ENCODE measurements at places on chromosomes 2 and 18. TPM values are rescaled to one million over a fixed set of nuclear protein-coding genes. Genes with fewer than 3 reads are reported as not detected.
A peak's percentile ranks its signal among the peaks of the same experiment; 100 is the strongest.

- H3K4me3 ChIP-seq = no peak overlapping the region
- DNase-seq = no peak
- no peaks in the 10 kb centered on the region for H3K36me3 ChIP-seq
- H3K27ac ChIP-seq = no peak overlapping the region
Measured at GRCh38 chr2:16222326-16222725, 282.0 kb downstream of the MYCN start.

GRCh38 chr18:424071-424661, 76.3 kb downstream of the COLEC12 start:
- H3K4me3 ChIP-seq = no peak overlapping the region
- H3K27me3 ChIP-seq = peaks cover 9% of the 10 kb centered on the region
- no peaks in the 10 kb centered on the region for H3K36me3 ChIP-seq
- DNase-seq = no peak
- no peak overlapping the region for H3K27ac ChIP-seq

DNA sequence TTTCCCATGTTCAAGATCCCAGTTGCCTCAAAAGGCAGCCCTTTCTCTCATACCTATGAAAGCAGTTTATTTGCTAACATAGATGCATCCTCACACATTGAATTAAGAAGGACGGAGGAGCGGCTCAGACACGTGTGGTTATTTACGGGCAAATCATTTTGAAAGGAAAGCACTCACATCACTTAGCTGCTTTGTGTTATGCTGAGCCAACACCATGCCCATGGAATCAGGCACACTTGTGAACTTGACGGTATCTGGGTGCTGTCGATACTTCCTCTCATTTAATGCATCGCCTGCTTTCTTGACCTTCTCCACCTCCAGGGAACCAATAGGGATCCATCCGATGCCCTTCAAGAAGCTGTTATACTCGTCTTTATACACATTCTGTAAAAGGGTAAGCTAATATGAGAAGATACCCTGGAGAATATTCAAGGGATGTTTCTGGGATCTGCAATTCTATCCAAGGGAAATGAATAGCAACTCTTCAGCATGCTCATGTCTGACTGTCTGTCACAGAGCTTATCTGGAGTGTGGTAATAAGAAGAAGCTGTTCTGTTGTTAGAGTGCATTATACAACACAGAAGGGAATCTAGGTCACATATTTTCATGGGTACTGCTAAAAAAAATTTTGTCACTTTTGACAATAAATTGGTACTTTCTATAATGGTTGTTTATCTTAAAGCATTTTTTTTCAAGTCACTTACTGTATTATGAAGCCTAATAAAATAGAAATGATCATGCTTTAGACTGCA, 63.3 kb downstream of the NEB start:
- peaks cover 26% of the 10 kb centered on the region for H3K4me1 ChIP-seq
- no peak overlapping the region for H3K27ac ChIP-seq
- no peaks in the 10 kb centered on the region for H3K27me3 ChIP-seq

DNA sequence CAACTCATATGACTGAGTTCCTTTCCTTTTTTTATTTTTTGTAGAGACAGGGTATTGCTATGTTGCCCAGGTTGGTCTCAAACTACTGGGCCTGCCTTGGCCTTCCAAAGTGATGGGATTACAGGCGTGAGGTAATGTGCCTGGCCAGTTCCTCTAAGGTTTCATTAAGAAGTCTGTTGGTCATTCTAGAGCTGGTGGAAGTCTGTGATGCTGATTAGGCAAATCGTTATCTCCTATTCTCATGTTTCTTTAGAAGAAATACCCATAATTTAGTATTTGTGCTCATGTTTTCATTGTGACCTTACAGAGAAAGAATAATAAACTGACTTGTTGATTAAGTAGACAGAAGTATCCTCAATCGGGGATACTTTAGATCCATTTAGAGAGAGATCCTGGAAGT, 106.1 kb upstream of the SP3 start:
- DNase-seq = no peak
- no peak overlapping the region for H3K4me3 ChIP-seq
- H3K27me3 ChIP-seq = no peaks in the 10 kb centered on the region
- H3K4me1 ChIP-seq = 0 out of 2 replicates have a peak, but pooled peaks cover 4% of the 10 kb centered on the region
- no peak overlapping the region for H3K27ac ChIP-seq
- peaks cover 18% of the 10 kb centered on the region for H3K36me3 ChIP-seq

GRCh38 chr18:8705238-8705960, at the start of gene MTCL1:
Gene MTCL1 (plus strand): TSS chr18:8705556. CDS start chr18:8705661, 105 bp downstream.
- H3K4me1 ChIP-seq = peaks cover 44% of the 10 kb centered on the region
- H3K4me3 ChIP-seq = peak within 1 kb of the TSS; percentile 52
- DNase-seq = peak; percentile 57

GRCh38 chr2:74538881-74539339, 9.2 kb downstream of the HTRA2 start:
- H3K36me3 ChIP-seq = no peaks in the 10 kb centered on the region
- H3K27ac ChIP-seq = no peak overlapping the region
- DNase-seq = no peak
- H3K27me3 ChIP-seq = no peaks in the 10 kb centered on the region
- H3K4me3 ChIP-seq = no peak overlapping the region

DNA sequence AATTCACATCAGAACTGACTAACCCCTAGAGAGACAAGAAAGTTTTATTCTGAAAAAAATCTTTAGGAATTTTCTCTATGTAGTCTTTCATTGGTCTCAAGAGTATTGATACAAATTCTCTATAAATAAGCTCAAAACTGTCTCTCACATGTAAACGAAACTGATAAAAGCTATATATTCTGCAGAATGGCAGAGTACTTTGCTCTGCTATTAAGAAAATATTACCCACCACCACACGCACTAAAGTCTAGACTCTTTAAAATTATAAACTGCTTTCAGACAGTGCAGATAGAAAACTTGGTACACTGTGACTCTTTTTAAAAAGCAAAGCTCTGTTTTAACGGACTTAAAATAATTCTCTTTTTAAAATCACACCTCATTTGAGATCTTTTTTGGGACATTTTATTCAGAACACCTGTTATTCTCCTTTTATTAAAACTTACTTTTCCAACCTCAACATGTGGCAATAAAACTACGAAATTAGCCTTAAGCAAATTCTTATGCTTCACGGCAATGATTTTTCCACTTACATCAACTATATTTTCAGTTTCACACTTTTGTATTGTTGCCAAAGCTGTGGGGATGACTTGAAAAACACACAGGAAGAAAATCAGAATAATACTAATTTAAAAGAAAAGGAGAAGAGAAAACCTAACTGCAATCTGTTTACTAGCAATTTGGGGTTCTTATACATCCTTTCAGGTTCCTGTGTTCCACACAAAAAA, 58.0 kb downstream of the CCDC88A start:
- no peak overlapping the region for H3K4me3 ChIP-seq
- H3K27me3 ChIP-seq = no peaks in the 10 kb centered on the region
- H3K36me3 ChIP-seq = peaks cover 27% of the 10 kb centered on the region

DNA sequence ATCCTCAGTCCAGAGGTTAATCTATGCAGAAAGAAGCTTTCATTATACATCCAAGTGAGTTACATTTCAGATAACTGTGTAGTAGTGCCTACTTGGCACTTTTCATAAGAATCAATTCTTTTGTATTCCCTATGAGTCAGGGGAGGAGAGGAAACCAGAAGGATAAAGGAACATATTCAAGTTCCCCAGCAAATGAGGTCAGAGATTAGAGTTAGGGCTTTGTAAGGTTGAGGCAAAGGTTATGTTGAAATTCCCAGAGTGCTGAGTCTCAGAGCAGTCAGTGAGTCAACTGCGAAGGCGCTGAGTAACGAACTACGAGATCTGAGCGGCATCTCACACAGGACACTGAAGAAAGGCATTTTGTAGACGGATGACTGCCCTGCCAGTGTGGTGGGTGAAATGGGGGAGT, 25.1 kb upstream of the ME2 start:
- H3K27ac ChIP-seq = no peak overlapping the region
- DNase-seq = no peak
- H3K27me3 ChIP-seq = no peaks in the 10 kb centered on the region

- H3K36me3 ChIP-seq = no peaks in the 10 kb centered on the region
- H3K4me3 ChIP-seq = peak overlapping the region; percentile 38
- H3K27me3 ChIP-seq = no peaks in the 10 kb centered on the region
- H3K4me1 ChIP-seq = no peaks in the 10 kb centered on the region
Measured at GRCh38 chr2:193502363-193503035, 1307.8 kb upstream of the TMEFF2 start.

GRCh38 chr2:239304533-239305221, 96.1 kb downstream of the HDAC4 start:
- H3K4me3 ChIP-seq = no peak overlapping the region
- H3K36me3 ChIP-seq = no peaks in the 10 kb centered on the region
- H3K4me1 ChIP-seq = peaks cover 53% of the 10 kb centered on the region
- H3K27me3 ChIP-seq = no peaks in the 10 kb centered on the region

DNA sequence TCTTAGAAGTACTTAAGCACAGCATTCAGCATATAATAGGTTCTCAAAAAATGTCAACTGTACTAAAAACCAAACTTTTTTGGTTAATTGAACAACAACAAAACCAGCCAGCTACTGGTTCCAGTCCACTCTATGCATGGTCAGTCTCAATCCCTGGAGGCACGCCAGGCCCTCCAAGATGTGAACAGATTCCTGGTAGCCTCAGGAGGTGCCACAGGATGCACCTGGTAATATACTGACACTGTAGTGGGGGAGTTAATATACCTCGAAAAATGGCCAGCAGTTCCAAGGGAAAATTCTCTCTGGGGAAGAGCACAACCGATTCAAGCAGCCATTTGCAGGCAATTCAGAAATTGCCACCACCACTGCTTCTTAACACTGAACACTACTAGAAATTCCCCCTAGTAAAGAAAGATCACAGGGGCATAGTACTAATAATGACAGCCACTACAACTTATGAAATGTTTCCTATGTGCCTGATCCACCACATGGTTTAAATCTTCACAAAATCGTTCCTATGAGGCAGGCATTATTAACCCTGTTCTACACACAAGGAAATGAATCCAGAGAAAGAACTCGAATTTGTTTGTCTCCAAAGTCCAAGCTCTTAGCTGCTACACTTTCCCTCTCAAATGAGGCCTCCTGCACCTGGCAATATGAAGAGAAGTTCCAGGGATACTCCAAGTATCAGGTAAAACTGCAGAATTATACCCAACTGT, 3.4 kb downstream of the MGAT4A start:
- no peaks in the 10 kb centered on the region for H3K36me3 ChIP-seq
- no peak overlapping the region for H3K4me3 ChIP-seq
- H3K27ac ChIP-seq = no peak overlapping the region
- H3K27me3 ChIP-seq = peaks cover 18% of the 10 kb centered on the region
- no peak for DNase-seq

DNA sequence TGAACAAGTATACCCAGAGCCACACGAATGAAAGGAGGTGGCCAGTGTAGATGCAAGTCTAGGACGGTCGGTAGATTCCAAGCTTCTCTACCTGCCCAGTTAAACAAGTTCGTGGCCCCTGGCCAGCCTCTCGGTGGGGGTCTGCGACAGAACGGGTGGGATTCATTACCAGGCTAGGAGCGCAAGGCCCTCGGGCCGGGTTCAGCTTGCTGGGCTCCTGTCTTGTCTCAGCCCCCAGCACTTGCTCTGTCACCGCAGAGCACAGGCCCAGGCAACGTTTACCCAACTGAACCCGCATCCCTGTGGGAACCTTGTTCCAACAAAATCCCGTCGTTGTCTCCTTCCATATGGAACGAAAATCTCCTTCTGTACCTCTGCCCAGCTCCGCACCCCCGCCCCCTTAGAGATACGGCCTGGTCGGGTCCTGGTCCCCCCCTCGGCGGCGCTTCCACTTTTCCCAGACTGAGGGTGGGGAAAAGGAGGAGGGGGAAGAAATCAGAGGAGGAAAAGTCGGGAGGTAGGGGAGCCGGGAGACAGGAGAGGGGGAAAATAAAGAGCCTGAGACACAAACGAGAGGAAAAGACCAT, 1.9 kb upstream of the EMX1 start:
- no peak for DNase-seq
- H3K27ac ChIP-seq = no peak overlapping the region
- no peaks in the 10 kb centered on the region for H3K36me3 ChIP-seq
- peaks cover 62% of the 10 kb centered on the region for H3K27me3 ChIP-seq
- H3K4me1 ChIP-seq = peaks cover 46% of the 10 kb centered on the region
- H3K4me3 ChIP-seq = no peak overlapping the region

DNA sequence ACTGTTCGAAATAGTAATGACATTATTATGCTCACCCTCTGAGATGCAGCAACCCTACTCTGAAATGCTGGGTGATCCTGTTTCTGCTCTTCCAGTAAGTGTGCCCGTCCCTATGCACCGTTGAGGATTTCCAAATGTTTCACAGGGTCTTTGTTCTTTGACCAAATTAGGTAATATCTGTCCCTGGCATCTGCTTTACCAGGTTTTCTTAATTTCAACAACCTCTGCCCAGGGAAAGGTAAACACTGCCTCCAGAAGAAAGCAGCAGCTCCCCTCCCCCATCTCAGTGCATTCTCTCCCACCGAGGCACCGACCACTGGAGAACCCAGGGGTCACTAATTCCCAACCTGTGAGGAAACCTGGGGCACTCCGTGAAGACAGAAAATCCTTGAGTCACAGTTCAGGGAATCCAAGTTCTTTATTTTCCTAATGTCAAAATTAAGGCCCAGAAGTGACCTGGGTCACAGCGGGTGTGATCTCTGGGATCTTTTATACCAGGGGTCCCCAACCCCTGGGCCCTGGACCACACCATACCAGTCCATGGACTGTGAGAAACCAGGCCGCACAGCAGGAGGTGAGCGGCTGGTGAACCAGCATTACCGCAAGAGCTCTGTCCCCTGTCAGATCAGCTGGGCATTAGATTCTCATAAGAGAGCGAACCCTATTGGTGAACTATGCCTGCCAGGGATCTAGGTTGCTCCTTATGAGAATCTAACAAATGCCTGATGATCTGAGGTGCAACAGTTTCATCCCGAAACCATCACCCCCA, 1.2 kb upstream of the GRB14 start:
- no peak overlapping the region for H3K27ac ChIP-seq
- no peaks in the 10 kb centered on the region for H3K27me3 ChIP-seq
- no peak overlapping the region for H3K4me3 ChIP-seq
- no peaks in the 10 kb centered on the region for H3K36me3 ChIP-seq

DNA sequence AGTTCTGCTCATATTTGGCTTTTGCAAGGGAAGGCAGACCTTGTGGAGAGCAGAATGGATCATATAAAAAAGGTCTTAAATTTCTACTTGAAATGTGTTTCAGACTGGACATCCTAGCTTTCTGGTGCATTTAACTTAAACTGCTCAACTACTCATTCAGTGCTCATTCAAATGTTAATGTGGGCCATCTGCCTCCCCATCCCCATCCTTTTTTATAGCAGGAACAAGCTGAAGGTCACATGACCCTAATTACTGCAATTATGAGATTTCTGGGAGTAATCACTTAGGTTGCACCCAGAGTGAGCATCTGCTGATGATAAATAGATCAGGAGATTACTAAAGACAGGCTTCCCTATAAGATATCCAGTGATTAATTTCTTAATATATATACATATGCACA, 96.1 kb downstream of the MAP2 start:
- H3K27me3 ChIP-seq = no peaks in the 10 kb centered on the region
- H3K4me3 ChIP-seq = no peak overlapping the region
- DNase-seq = no peak
- H3K27ac ChIP-seq = no peak overlapping the region
- H3K4me1 ChIP-seq = no peaks in the 10 kb centered on the region

GRCh38 chr2:4653991-4654390, 950.6 kb downstream of the DCDC2C start:
- H3K27me3 ChIP-seq = no peaks in the 10 kb centered on the region
- no peaks in the 10 kb centered on the region for H3K4me1 ChIP-seq
- H3K27ac ChIP-seq = no peak overlapping the region
- no peak overlapping the region for H3K4me3 ChIP-seq

GRCh38 chr2:27088634-27089033, 2.1 kb downstream of the KHK start:
- peaks cover 66% of the 10 kb centered on the region for H3K4me1 ChIP-seq
- peak overlapping the region; percentile 24 for H3K27ac ChIP-seq
- H3K4me3 ChIP-seq = no peak overlapping the region
- no peaks in the 10 kb centered on the region for H3K36me3 ChIP-seq
- no peak for DNase-seq

The C18orf54 gene
- total RNA-seq = 8.7 TPM

The SAG gene
- total RNA-seq = not detected

The GPR35 gene
- 0.20 TPM for total RNA-seq

The RGPD3 gene
- not detected for total RNA-seq

The BBS5 gene
- total RNA-seq = 5.0 TPM

The MEP1B gene
- not detected for total RNA-seq

The REEP1 gene
- total RNA-seq = 0.18 TPM

All from K562 (cell line).